ENCODE measurements at places on chromosomes 5 and 9. TPM values are rescaled to one million over a fixed set of nuclear protein-coding genes. Genes with fewer than 3 reads are reported as not detected.

DNAJC21 gene
- total RNA-seq: 51.2 TPM

DNA sequence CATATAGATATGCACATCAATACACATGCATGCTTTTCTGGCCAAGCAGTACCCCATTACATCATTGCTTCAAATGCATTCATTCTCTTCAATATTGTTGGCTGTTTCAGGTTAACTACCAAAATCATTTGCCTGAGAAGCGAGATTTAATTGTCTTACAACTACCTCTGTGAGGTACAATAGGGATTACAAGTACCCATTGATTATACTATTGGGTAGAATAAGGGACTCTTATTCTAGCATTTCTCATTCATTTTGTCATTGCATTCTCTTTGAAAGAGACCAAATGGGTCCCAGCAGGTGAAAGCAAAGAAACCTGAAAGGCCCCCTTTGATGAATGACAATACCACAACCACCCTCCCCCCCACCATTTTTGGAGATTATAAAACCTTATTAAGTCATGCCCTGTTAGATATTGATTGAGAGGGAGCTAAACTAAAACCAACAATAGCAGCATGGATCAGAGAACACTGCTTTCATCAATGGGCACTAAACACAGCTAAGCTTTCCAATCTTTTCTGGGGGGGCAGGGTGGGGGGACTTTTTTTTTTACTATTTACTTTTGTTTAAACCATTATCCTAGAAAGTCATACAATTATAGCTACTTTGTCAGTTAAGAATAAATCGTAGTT is 375.0 kb upstream of the CCNH start:
- peak; percentile 54 for DNase-seq

- DNase-seq: no peak
Observed at GRCh38 chr5:110588286-110588980, 138.0 kb downstream of the TMEM232 start.

DNA sequence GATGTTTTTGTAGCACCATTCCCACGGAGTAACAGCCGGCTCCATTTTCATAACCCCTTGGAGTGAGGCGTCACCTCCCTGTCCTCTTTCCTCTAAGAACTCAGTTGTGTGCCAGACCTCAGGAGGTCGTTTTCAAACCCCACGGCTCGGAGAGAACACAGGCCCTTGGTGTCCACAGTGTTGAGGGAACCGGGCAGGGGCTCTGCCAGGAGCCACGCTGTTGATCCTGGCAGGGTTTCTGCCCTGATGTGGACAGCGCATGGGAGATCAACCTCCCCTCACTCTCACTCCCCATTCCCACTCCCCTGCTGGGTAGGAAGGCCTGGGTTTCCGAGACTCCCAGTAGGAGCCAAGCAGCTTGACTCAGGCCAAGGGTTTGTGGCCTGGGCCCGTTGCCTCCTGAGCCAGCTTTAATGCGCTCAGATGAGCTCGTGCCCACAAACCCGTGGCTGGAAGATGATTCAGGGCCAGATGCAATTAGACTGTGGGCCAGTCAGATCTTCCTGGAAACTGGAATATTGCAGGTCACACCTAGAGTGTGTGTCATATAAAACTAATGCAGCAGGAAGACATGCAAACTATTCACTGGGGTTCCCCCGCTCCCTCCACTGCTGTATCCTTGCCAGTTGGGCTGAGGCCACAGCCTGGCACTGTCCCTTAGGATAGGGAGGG is 133.4 kb downstream of the SLC12A2 start:
- no peak for DNase-seq
